KBM-7 (cell line): ENCODE measurements at places on chromosomes 2 and 18.

GRCh38 chr2:117953231-117953630 lies 60.6 kb downstream of the CCDC93 start:
- no peak for DNase-seq

DNA sequence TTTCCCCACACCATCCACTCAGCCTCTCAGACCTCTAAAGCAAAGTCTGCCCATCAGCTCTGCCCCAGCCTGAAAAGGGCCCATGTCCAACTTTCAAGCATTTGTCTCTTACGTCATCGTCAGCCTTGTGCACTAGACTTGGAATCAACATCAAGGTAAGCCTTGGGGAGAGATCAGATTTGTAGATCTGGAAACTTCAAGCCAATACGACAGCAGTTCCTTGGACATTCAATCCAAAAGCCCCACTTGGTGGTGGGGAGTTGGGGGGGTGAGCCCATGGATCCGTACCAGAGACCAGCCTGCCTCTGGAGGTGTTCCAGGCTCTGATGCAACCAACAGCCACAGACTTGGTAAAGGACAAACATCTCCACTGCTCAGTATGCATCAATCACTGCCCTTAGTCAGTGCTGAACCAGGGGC lies 206.8 kb upstream of the MEIS1 start:
- no peak for DNase-seq

DNA sequence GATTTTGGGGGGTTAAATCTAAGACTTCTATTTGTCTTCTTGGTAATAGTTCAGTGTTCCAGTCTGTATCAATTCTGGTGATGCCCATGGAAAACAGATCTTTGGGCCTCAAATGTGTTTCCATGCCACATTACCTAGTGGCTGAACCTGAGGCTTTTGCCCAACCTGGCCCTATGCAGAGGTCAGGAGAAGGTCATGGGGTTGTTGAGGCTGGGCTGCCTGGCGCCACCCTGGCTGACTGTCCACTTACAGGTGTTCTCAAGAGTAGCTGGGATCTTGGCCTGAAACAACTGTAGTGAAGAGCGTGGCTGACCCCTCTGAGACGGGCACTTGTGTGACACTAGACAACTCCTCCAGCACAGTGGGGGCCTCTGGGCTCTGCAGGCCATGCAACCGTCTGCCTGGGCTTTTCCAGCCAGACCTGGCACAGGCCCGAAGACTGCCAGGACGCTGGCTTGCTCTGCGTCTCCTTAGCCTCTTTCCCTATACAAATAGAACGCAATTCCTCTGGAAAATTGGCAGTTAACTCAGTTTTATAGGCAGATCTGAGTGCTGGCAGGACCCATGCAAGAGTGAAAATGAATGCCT lies 127.8 kb downstream of the TRIM43 start:
- no peak for DNase-seq

GRCh38 chr18:58473071-58473470 lies 155.8 kb downstream of the ALPK2 start:
- DNase-seq, result no peak

- DNase-seq, result no peak
These were observed 2.6 kb downstream of the IL1RL1 start for GRCh38 chr2:102313950-102314349.

GRCh38 chr2:82993609-82994008 lies 1465.5 kb downstream of the SUCLG1 start:
- no peak for DNase-seq

DNA sequence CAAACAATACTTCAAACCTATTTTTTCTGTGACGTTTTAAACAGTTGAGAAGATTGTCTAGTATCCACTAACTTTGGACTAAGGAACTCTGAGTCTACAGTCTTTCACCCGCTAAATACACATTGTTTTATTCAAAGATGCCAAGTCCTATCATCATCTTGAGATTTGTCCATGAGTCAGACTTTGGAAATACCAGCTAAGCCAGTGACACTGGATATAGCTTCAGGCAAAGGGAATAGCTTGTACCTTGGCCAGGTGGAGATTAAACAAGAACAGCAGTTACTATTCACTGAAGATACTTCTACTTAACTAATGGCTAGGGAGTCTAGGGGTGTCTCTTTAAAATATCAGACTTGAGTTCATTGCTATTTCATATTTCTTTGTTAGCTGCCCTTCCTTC lies 137.5 kb downstream of the COMMD1 start:
- no peak for DNase-seq

DNA sequence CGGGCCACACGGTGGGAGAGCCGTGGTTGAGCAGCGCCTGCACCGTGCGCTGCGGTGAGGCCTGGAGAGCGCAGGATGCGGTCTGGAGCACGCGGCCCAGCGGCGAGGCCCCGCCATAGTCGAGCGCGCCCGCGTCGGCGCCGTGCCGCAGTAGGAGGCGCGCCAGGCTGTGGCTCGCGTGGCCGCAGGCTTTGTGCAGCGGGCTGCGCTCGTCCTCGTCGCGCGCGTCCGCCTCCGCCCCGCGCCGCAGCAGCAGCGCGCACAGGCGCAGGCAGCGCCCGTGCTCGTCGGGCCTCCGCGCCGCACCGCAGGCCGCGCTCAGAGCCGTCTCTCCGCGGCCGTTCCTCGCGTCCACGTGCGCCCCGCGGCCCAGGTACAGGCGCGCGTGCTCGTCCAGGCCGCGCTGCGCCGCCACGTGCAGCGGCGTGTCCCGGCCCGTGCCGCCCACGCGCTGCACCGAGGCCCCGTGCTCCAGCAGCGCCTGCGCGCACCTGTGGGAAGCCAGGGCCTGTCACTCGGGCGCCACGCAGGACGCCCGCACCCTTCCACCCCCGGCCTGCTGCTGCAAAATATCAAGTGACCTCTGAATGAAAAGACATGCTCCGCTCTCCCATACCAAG lies 46.3 kb upstream of the GBX2 start:
- DNase-seq, result no peak

DNA sequence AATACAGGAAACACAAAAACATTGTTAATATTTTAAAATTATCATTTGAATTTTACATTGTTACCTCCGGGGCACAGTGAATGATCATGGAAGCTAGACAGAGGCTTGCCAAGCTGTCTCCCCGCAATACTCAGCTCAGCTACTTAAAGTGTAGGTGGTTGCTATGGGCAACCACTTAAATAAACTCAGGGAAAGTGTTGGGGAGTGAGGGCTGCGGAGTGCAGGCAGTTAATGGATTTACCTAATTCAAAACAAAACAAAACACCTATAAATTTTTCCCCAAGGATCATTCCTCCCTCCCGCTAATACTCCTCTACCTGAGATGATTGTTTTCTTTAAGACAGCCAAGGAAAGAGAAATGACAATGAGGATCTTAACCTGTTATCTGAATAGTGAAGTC lies 349.5 kb downstream of the TGIF1 start:
- DNase-seq, result no peak
